ENCODE measurements at places on chromosomes 11 and 22.

DNA sequence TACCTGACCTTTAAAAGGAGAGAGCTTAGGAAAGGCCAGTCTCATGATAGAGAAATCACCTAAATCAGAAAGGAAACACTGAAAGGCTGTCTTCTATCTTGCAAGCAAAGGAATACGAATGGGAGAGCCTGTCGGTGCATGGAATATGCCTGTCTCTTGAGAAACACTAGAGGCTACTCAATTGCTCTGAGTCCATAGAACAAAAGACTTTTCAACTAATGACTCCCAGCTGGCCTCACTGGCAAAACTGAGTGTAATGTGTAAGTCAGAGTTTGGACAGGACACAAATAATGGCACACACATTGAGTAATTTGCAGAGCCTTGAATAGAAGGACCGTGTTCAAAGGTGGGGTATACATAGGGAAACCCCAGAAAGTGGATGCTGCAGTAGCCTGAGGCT lies 171.0 kb upstream of the ARHGAP20 start:
- DNase-seq = no peak

- DNase-seq = no peak
Measured at GRCh38 chr11:73225001-73225686, 7.1 kb downstream of the P2RY2 start.

GRCh38 chr11:14270690-14271542 lies 88.1 kb downstream of the RRAS2 start:
- peak; percentile 67 for DNase-seq

- no peak for DNase-seq
Measured at GRCh38 chr11:126105022-126105747, 42.5 kb upstream of the CDON start.

DNA sequence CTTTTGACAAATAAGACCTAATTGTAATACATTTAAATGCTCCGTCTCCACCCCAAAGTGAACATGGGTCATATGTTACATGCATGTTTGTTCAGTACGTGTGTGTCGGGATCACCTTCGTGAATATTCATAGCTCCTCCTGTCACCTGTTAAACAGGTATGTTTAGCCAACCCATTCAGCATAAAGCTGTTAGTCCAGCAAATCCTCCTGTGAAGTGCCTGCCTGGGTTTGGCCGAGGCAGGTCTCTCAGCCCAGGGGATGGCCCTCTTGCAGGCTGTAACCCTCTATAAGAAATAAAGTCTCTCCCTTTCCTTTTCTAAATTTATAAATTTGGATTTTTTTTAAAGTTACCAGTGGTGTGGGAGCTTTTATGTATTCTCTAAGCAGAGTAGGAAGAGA lies 38.9 kb upstream of the NTM start:
- no peak for DNase-seq

DNA sequence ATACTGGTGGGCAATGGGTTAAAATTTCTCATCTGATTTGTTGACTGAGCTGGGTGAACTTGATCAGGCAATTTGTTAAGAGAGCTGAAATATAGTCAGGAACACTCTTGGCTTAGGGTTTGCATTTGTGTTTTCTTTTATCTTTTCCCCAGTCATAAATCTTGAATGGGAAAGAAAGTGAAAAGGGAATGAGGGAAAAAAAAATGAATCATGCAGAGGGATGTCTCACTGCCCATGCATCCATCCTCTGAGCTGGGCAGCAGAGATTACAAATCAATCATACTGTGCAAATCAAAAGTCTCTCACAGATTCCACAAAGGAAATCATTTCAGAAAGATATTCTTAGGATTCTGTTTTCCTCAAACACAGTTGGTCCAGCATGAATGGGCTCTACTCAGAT lies 174.2 kb upstream of the MPPED2 start:
- no peak for DNase-seq

- no peak for DNase-seq
Measured at GRCh38 chr11:58592760-58593472, 14.1 kb downstream of the ZFP91 start.

DNA sequence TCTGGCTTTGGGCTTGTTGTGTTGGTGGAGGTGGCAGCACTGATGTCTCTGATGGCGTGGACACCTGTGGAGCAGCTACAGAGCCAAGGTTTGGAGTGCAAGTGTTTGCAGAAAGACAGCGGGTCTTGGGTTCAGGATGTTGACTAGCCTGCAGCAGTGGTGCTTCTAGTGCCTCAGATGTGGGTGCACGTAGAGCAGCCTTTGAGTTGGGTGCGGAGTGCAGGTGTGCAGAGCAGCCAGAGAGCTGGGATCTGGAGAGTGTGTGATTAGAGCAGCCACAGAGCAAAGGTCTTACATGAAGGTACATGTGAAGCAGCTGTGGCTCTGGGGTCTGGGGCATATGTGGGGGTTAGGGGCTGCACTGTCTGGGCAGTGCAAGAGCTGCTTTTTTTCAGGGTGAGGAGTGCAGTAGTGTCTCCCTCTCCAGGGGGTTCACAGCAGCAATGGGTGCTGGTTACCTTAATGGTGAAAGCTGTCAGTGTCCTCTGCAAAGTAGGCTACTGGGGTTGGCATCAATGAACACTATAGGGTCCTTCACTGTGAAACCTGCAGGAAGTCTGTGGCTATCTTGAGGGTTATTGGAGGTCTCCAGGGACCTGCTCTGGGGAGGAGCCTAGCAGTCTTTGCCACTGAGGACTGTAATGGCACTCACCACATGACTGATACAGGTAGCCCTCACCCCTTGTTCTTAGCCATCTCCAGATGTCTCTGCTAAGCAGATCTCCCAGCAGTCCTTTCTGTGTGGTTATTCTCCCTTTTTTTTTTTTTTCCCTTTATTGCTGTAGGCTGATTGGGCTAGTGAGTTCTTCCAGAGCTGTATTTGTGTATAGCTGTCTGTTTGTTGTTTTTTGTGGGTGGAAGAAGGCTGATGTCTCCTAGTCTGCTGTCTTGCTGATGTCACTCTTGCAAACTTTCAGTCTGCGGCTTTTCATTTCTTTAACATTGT lies 14.3 kb downstream of the BIRC2 start:
- DNase-seq = no peak

GRCh38 chr11:128116885-128117284 lies 470.5 kb downstream of the ETS1 start:
- DNase-seq = no peak

DNA sequence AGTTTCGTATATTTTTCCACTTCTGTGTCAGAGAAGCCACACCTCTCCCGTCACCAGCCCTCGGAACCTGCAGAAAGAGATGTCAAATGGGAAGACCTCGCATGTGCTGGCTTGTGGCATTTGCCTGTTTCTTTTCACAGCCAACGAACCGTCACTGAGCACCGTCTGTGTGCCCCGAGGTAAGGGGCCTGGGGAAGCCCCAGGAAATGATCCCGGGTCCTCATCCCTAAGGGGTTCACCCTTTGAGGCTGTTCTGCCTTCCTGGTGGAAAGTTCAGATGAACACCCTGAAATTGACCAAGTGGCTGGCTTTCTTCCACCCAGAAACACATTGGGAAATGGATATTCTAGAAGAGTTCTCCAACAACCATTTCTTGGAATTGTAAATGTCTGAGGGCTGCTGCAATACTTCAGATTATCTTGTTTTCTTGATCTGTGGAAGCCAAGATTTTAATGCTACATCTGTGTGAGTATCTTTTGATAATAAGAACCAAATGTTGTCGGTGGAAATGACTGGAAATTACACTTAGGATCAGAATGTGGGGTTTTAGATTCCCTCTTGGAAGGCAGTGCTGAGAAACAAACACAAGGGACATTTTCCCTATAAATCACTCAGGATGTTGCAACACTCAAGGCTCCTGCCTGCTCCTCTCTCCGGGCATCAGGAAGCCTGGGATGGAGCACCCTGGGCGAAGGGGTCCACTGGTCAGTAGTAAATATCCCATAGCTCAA lies 37.6 kb downstream of the RIBC2 start:
- no peak for DNase-seq

GRCh38 chr11:779955-780532 lies 2.8 kb upstream of the GATD1 start:
- no peak for DNase-seq

DNA sequence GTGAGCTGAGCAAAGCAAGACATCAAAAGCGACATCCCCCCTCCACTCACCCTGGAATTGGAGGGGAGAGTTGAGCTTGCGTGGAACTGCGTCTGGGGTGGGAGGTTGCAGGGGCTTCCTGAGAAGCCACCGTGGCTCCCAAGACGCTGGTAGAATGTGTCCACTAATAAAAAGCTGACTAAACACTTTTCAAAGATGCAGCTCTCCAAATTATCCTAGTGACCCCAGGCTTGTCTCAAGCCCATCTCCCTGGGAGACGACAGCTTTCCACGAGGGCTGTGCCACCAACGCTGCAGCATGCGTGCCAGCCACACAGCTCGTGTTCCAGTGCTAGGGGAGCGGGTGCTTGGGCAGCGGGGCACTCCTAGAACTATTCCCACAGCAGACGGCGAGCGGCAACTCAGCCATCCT lies 6.3 kb upstream of the GAL start:
- no peak for DNase-seq

DNA sequence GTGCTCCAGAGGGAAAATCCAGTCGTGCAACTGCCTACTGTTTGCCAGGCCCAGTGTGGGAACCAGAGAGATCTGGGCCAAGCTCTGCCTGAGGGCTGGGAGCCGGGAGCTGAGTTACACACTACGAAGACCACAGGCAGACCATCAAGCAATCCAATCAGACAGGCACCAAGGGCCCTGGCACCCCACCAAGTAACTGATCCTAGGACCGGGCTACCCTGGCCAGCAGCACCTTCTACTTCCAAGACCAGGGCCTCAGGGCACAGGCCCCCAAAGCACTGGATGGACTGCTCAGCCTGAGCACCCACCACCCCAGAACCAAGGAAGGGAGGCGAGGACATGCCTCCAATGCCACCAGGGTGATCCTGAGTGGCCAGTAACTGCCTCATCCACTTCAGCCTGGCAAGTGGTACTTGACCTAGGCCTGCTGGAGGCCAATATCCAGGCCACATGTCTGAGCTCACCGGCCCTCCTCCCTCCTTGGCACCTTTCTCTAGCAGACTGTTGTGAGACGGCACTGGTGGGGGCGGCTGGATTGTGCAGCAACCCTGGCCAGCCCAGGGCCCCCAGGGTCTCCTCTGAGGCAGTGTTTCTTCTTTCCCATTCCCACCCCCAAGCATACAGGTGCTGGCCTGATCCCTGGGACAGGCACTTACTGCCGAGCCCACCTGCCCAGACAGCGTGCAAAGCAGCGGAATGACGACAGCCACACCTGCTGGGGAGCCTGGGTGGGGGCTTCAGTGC lies 20.7 kb upstream of the ARFGAP3 start:
- DNase-seq = no peak

DNA sequence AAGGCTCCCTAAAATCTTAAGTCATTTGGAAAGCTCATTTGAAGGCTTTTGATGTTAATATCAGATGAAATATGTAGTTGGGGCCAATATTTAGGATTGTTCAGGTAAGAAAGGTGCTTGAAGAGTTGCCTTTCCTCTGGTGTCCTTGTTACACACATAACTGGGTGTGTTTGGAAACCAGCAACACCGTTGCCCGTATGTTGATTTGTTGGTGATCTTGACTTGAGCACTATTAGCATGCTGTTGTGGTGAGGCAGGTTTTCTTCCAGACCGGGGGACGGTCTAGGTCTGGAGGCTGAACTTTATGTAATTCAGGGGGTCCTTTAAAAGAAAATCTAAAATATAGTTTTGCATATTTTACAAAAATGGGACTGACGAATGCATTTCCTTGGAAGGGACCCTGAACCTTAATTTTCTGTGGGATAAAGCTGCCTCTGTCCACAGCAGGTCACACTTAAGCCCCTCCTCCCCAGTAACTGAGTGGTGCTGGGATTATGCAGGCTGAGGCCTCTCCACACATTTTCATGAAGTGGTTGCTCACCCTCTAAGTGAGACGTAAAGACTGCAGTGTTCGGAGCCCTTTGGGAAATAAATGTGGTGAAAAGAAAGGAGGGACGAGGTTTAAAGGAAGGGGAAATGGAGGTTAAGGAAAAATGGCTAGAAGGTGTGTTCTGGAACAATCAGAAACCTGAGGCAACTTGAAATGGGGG lies 1.8 kb downstream of the YWHAH start:
- DNase-seq = no peak
